ENCODE measurements at places on chromosomes 1 and 21. TPM values are rescaled to one million over a fixed set of nuclear protein-coding genes. Genes with fewer than 3 reads are reported as not detected.

- peak; percentile 72 for DNase-seq
- H3K4me1 ChIP-seq, result peaks cover 12% of the 10 kb centered on the region
- no peak overlapping the region for H3K4me3 ChIP-seq
- no peak overlapping the region for H3K27ac ChIP-seq
- no peaks in the 10 kb centered on the region for H3K27me3 ChIP-seq
- H3K36me3 ChIP-seq, result no peaks in the 10 kb centered on the region
These were observed 241.0 kb downstream of the RHOU start for GRCh38 chr1:228976316-228976715.

- peaks cover 53% of the 10 kb centered on the region for H3K4me1 ChIP-seq
- H3K4me3 ChIP-seq, result peak overlapping the region; percentile 66
- no peak for DNase-seq
- H3K27me3 ChIP-seq, result no peaks in the 10 kb centered on the region
- no peaks in the 10 kb centered on the region for H3K36me3 ChIP-seq
These were observed 709 bp downstream of the ZNF644 start for GRCh38 chr1:91020967-91021685.

- no peaks in the 10 kb centered on the region for H3K4me1 ChIP-seq
- H3K27ac ChIP-seq, result no peak overlapping the region
- no peak overlapping the region for H3K4me3 ChIP-seq
These were observed 3.4 kb downstream of the PRR9 start for GRCh38 chr1:153220606-153221303.

- H3K4me1 ChIP-seq, result no peaks in the 10 kb centered on the region
These were observed 43.1 kb upstream of the CAPZB start for GRCh38 chr1:19528438-19528837.

GRCh38 chr1:9996624-9997582 is at the start of gene RBP7:
Gene RBP7 (plus strand): TSS chr1:9997228. CDS start chr1:9997259, 31 bp downstream.
- H3K27ac ChIP-seq, result peak within 1 kb of the TSS; percentile 50
- H3K27me3 ChIP-seq, result no peaks in the 10 kb centered on the region
- no peaks in the 10 kb centered on the region for H3K36me3 ChIP-seq
- peaks cover 13% of the 10 kb centered on the region for H3K4me1 ChIP-seq
- DNase-seq, result no peak

DNA sequence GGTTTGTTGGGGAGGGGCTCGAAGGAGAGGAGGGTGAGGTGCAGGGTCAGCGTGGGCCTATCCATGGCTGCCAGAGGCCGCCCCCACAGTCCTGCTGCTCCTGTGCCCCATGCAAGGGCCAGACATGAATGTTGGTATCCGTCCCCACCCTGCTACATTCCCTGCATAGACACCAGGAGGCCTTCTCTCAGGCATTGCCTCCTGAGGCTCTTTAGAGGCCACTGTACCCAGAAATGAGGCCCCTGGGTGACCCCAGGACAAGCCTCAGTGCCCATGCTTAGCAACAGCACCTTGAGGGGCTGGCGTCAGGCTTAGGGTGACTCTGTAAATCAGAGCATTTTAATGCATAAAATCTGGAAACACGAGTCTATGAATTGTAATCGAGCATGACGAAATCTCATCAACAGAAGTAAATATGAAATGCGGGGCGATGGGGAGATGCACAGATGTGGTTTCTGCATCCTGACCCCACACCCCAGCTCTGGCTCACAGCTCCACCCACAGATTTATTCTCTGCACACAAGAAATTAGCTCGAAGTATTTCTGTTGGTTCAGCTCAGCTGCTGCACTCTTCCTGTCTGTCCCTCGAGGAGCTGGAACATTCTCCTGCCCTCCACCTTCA is 124.0 kb upstream of the CSF3R start:
- H3K27ac ChIP-seq, result no peak overlapping the region
- no peaks in the 10 kb centered on the region for H3K36me3 ChIP-seq
- no peaks in the 10 kb centered on the region for H3K4me1 ChIP-seq
- no peak overlapping the region for H3K4me3 ChIP-seq
- no peak for DNase-seq

- peaks cover 7% of the 10 kb centered on the region for H3K4me1 ChIP-seq
- no peaks in the 10 kb centered on the region for H3K27me3 ChIP-seq
- H3K36me3 ChIP-seq, result no peaks in the 10 kb centered on the region
- no peak overlapping the region for H3K27ac ChIP-seq
These were observed 44.0 kb downstream of the ATP6V1G3 start for GRCh38 chr1:198496216-198497143.

GRCh38 chr21:37623183-37623582 is 256.6 kb downstream of the DYRK1A start:
- H3K36me3 ChIP-seq, result no peaks in the 10 kb centered on the region
- DNase-seq, result no peak
- H3K27ac ChIP-seq, result no peak overlapping the region
- H3K4me1 ChIP-seq, result no peaks in the 10 kb centered on the region
- no peaks in the 10 kb centered on the region for H3K27me3 ChIP-seq

GRCh38 chr1:9196129-9197040 is 38.2 kb upstream of the H6PD start:
- peaks cover 29% of the 10 kb centered on the region for H3K4me1 ChIP-seq
- H3K4me3 ChIP-seq, result no peak overlapping the region
- no peaks in the 10 kb centered on the region for H3K36me3 ChIP-seq
- H3K27me3 ChIP-seq, result no peaks in the 10 kb centered on the region
- DNase-seq, result no peak

DNA sequence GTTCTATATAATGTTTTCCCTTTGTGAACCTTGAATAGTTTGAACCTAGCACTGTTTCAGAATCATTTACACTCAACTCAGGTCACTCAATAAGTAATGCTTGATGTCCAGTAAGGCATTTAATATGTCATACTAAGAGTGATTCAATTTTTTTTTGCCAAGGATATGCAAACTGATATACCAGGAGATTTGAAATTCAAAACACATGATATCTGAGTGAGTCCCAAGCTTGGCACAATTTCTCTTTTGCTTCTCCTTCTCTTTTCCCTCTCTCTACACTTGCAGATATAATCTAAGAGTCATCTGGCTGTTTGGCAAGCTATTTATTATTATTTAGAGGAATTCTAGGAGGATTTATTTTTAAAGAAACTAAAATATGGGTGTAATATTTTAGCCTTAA is 61.6 kb upstream of the SPAG17 start:
- H3K4me3 ChIP-seq, result no peak overlapping the region
- H3K36me3 ChIP-seq, result no peaks in the 10 kb centered on the region
- H3K4me1 ChIP-seq, result no peaks in the 10 kb centered on the region
- H3K27ac ChIP-seq, result no peak overlapping the region
- no peak for DNase-seq
- H3K27me3 ChIP-seq, result no peaks in the 10 kb centered on the region

DNA sequence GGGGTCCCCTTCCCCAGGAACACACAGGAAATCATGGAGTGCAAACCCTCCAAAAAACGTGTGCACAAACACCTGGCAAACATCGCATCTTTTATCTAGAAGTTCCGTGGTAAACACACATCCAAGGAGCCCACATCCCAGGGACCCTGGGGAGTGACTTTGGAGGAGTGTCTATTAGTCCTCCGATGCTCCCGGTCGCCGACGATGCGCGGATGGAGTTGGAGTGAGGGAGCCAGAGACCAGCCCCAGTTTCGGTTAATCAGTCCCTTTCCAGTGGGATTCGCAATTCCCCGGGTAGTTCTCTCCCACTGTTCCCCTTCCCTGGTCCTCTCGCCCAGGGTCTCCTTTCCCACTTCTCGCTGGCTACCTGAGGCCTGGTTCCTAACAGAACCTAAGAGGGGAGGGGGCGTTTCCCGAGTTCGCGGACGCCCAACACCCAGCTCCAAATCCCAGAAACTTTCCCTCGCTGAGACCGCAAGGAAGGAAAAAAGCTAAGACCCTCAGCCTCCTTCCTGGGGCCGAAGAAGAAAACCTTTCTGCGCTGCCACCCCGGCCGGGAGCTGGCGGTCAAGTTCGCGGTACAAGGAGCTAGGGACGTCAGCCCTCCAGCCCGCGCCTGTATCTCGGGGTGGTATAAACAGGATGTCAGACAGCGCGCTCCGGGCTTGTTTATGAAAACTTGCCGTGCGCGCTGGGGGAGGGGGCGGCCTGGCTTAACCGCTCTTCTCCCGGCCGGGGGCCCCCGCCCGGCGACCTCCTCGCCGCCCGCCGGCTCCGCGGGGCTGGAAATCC is 787 bp downstream of the JAK1 start:
- no peak for DNase-seq
- peaks cover 47% of the 10 kb centered on the region for H3K4me1 ChIP-seq
- peak overlapping the region; percentile 99 for H3K4me3 ChIP-seq
- no peaks in the 10 kb centered on the region for H3K36me3 ChIP-seq
- peak overlapping the region; percentile 98 for H3K27ac ChIP-seq
- H3K27me3 ChIP-seq, result no peaks in the 10 kb centered on the region

DNA sequence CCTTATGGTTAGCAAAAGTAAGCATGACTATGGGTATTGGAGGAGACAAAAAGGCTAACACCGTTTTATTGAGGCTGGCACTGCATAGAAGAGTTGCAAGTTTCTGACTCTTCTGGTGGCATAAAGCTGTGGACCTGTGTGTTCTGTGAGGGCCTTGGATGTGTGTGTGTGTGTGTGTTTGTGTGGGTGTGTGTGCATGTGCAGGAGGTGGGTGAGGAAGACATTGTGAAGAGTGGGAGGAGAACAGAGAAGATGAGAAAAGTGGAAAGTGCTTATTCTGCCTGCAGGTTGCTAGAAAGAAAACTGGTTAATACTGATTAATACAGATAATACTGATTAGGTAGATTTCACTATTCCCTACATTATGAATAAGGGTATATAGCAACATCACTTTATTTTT is 12.6 kb downstream of the SLC22A15 start:
- H3K27me3 ChIP-seq, result no peaks in the 10 kb centered on the region
- no peak overlapping the region for H3K4me3 ChIP-seq
- H3K4me1 ChIP-seq, result no peaks in the 10 kb centered on the region

DNA sequence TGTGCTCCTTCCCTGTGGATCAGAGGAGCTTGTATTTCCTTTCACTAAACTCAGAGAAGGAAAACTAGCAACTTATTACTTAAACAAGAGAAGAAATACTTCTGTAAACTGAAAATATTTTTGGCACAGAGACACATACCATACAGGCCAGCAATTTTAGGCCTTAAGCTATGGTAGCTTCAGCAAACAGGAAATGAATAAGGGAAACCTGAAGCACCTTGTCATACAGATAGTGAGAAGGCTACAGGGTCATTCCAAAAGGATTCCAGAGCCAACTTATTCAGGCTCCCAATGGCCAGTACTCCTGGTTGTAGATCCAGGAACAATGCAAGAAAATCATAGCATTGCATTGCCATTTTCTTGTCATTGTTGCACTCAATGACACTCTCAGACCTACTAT is 9.1 kb upstream of the KYAT3 start:
- no peak for DNase-seq
- H3K27ac ChIP-seq, result no peak overlapping the region
- H3K4me3 ChIP-seq, result no peak overlapping the region
- H3K36me3 ChIP-seq, result peaks cover 16% of the 10 kb centered on the region

- H3K36me3 ChIP-seq, result no peaks in the 10 kb centered on the region
- no peak overlapping the region for H3K4me3 ChIP-seq
- H3K27ac ChIP-seq, result no peak overlapping the region
- H3K27me3 ChIP-seq, result no peaks in the 10 kb centered on the region
- no peaks in the 10 kb centered on the region for H3K4me1 ChIP-seq
- DNase-seq, result no peak
These were observed 17.1 kb downstream of the KIF21B start for GRCh38 chr1:201006450-201006849.

TFF1 gene
- not detected for total RNA-seq

KIAA0040 gene
- 38.5 TPM for total RNA-seq

GUCA2A gene
- not detected for total RNA-seq

RAB25 gene
- total RNA-seq, result 52.1 TPM

CREB3L4 gene
- total RNA-seq, result 15.2 TPM

GBP2 gene
- 59.4 TPM for total RNA-seq

SIK1 gene
- total RNA-seq, result 93.5 TPM

PEF1 gene
- 53.3 TPM for total RNA-seq

DCDC2B gene
- total RNA-seq, result not detected

Measured in vagina (tissue), 2 donors.